ENCODE measurements at places on chromosomes 1 and 21. TPM values are rescaled to one million over a fixed set of nuclear protein-coding genes. Genes with fewer than 3 reads are reported as not detected.

The OR6K3 gene
- polyA plus RNA-seq, result not detected

The LORICRIN gene
- not detected for polyA plus RNA-seq

- DNase-seq, result no peak
These were observed 41.4 kb upstream of the LMX1A start for GRCh38 chr1:165397944-165398343.

DNA sequence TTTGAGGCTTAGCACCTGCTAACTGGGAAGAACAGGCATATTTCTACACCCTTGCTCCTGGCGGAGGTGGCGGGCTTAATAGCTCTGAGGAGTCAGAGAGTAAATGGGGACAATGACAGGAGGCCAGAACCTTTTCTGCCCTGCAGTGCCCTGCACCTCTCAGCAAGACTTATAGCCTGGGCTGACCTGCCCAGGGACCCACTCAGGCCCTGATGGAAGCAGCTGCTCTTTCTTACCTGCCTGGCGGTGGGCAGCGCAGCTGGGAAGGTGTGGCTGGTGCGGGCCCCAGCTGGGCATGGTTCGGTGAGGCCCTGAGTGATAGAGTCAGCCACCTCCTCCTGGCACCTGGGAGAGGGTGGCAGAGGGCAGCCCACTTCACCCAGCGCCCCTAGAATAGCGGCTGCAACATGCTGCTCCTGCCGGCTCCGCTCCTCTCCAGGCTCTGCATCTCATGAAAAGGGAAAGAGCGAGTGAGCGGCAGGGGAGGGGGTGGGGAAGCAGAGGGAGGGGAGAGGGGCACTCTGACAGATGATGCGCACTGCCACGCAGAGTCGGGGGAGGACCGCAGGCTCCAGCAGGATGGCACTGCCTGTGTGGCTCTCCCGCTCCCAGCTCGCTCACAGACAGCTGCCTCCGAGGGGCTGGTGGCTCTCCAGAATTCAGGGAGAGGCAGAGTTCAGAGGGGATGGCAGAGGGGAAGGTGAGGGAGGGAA is at the start of gene RGS8:
RGS8 (minus strand) TSS at position 472 of the 713 bp plus-strand sequence. CDS start 14,938 bp downstream, outside the sequence.
- no peak for DNase-seq

The TMEM52 gene
- 1.6 TPM for polyA plus RNA-seq

GRCh38 chr1:223760833-223761232 is 48.5 kb downstream of the CAPN2 start:
- no peak for DNase-seq

DNA sequence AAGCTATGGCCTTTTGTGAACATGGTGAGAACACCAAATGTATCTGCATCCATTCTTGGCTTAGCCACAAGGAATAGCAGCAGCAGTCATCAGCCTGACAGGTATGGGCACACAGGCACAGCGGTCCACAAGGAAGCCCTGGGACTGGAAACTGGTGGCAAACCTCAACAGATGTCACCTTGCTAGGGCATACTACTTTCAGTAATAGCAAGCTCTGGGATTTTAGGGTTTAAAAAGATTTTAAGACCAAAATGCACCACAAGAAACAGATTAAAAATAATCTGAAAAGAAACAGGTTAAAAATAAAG is 9.7 kb upstream of the CADM3 start:
- no peak for DNase-seq
